ENCODE measurements at places on chromosomes 6 and 20.

DNA sequence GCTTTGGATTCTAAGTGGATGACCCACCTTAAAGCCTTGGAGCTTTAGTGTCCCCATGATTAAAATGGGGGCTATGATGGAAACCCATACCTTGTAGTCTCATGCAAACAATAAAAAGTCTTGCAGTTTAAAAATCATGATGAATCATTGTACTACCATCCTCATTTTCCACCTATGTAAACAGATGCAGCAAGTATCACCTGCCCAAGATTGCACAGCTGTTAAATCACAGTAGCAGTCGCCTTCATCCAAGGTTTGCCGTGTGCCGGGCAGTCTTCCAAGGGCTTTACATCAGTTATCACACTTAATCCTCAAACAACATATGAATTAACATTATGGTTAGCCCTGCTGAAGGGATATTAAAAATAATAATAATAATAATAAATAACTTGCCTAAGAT is 210.3 kb downstream of the FOXA2 start:
- DNase-seq, result no peak

DNA sequence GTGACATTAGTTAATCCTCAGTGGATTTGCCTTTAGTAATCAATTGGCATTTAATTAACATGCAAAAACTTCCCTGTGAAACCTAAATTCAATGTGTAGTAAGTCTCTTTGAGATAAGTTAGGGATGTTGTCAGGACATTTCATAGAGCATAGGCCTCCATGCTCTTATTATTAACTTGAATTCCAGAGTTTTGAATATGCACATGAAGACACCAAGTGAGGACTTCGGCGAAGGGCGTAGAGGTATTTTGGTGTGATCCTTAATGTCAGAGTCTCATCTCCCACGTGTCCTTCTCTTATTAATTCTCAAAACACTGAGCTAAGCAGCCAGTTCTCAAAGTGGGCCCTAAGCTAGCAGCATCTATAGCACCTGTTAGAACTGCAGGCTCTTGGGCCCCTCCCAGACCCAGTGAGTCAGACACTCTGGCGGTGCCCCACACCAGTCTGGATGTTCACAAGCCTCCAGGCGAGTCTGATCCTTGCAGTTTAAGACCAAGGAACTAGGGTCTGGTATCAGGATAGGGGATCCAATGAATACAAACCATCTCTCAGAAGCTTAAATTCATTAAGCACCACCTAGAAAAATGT is 292.1 kb downstream of the QKI start:
- DNase-seq, result no peak

DNA sequence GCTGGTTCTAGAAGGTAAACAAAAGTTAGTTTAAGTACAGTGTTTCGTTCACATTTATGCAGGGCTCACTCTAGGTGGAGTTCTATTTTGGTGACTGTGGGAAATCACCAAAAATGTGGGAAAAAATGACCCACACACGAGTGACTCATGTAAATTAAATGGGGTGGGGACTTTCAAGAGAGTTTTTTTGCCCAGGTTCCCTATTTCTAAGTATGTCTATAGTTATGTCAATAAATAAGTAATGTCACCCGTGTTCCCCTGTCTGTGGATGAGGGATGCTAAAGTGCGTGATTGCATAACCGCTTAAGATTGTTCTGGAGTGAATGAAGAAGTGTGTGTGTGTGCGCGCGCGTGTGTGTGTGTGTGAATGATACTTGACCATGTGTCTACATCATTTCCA is 69.1 kb downstream of the MYB start:
- no peak for DNase-seq

DNA sequence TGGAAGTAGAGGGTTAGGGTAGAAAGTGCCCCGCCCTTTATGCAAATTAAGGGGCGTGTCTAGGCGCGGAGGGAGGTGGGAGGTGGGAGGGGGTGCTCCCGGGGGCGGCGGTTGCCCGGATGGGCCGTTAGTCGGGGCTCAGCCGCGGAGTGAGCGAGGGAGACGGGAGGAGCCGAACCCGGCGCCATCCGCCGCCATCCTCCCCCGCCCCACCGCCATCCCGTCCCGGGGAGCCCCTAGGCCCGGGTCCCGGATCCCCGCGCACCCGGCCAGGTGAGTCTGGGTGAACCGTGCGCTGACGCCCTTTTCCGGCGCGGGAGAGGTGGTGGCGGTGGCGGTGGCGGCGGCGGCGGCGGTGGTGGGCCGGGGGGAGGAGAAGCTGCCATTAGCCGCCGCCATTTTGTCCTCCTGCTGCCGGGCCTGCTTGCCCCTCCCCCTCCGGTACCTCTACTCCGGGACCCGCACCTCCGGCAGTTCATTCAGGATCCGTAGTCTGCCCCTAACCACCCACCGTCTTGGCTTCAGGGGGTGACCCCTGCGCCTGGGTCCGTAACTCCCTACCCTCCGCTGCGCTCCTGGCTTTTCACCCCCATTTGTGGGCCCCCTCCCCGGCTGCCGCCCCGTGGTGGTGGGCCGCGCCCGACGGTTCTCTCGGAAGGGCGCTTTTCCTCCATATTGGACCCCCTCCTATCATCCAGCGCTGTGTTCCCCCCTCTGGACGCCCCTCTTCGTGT is at the start of gene PRRC2A:
TSS of gene PRRC2A (plus strand) at position 130 of the 734 bp plus-strand sequence. CDS start 2,075 bp downstream, outside the sequence.
- DNase-seq, result no peak

- DNase-seq, result no peak
Measured at GRCh38 chr6:6604566-6604965, 16.0 kb downstream of the LY86 start.

GRCh38 chr20:52349806-52350205 is 158.2 kb upstream of the ZFP64 start:
- DNase-seq, result no peak

GRCh38 chr20:34222208-34222607 is 19.0 kb upstream of the ASIP start:
- no peak for DNase-seq

DNA sequence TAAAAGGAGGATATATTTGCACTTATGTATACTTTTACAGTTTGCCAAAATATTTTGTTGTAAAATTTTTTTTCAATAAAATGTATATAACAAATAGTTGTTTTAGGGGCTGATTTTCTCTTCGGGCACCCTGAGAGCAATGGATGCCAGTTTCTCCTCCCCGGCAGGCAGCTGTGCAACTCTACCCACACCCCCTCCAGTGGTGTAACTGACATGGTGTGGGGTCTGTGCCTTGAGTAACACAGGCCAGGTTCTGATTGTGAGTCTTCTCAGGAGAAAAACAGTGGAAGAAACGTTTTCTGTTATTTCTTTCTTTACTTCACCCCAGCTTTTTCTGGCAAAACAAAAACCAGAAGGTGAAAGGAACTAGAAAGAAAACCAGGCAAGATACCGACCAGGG is 6.1 kb downstream of the FOXF2 start:
- no peak for DNase-seq

- peak; percentile 45 for DNase-seq
Measured at GRCh38 chr20:47610247-47610944, 108.7 kb downstream of the NCOA3 start.

DNA sequence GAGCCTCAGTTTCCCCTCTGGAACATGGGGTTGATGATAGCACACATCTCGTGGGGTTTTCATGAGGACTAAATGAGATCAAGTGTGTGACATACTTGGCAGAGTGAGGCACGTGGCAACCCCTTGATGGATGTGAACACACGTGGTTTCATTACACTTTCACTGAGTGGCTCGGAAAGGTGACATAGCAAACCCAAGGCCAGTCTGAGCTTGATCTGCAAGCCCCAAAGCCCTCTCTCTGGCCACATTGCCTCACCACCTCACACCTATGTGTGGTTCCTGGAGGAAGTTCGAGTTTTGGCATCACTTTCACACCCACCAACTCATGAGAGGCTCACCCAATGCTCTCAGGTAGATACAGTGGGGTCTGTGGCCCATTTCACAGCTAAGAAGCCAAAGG is 60.0 kb downstream of the CPNE5 start:
- DNase-seq, result no peak

DNA sequence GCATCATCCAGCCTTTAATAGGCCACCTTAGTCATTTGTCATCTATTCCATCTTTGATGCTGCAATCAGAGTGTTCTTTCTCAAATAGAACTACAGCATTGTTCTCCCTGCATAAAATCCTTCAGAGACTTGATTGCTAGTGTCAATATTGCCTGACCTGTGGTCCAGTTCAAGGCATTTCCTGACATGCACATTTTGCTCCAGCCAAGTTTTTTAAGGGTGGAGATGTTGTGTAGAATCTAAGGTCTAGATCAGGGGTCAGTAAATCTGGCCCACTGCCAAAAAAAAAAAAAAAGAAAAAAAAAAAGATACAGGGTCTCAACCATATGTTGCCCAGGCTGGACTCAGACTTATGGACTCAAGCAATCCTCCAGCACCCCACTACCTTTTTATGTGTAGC is 354.4 kb downstream of the FRK start:
- DNase-seq, result no peak

- no peak for DNase-seq
Measured at GRCh38 chr6:79267128-79267527, 32.6 kb upstream of the HMGN3 start.

DNA sequence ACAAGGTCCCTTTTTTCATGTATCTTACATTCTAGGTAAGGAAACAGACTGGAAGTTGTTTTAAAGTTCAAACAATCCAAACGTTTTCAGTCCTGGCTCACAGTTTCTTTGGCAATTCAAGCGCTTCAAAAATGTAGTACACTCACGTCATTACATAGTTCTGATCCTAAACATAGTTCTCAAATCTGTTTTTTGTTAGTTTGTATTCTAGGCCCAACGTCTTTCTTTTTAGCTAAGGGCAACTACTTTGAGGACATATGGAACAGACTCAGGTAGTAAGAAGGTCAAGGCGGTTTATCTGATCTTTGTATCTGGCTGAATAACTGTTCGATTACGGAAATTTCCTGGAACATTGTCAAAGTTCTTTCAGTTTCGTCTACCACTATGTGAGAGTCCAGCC is 36.9 kb upstream of the PLCB4 start:
- no peak for DNase-seq

DNA sequence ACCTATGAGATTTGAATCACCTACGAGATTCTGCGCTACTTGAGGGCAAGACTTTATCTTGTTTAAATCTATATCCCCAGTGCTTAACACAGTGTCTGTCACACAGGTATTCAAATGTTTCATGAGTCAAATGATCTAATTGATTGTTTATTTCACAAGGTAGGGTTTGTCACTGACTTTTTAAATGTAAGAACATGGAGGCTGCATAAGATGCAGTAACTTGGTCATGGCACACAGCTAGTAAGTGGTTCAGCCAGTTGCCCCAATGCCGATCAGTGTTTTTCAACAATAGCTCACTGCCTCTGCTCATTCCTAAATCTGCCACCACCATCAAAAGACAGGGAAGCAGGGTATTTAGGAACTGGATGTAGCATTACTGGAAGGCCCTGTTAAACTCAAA is 42.4 kb upstream of the LRRC1 start:
- DNase-seq, result no peak

DNA sequence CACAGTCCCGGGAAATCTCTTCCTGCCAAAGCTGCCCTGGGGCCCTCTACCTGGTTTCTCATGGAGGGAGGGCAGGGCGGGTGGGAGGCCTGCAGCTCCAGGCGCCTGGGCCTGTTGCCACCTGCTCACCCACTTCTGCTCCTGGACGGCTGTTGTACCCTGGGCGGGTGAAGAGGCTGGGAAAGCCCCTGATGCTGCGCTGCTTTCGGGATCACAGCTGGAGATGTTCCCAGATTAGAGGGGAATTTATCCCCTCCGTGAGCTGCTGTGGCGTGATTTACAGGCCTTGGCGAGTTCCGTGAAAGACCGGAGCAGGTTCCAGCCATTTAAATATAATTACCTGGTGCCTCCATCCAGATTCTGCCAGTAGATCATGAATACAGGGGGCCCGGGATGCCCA is 12.3 kb upstream of the VSTM2L start:
- DNase-seq, result no peak

DNA sequence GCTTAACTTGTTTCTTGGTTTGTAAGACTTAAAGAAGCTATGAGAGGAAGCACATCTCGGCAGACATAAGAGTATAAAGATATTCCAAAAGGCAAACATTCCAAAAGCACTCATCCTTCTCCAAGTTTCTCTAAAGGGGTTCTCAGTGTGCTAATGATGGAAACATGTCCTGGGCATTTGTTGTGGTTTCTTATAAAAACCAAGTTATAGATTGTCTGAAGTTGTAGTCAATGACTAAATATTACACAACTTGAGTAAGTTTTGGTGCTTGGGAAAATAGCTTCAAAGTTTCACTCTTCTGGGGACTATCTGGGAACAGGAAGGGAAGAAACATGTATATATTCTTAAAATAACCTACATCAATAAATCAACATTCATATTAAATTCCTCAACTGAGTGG is 128.3 kb upstream of the TBX18 start:
- no peak for DNase-seq

GRCh38 chr6:137497721-137498463 is 3.7 kb upstream of the OLIG3 start:
- DNase-seq, result peak; percentile 25

- no peak for DNase-seq
Measured at GRCh38 chr20:18663932-18664331, 76.1 kb downstream of the DTD1 start.
